ENCODE measurements at places on chromosomes 6 and 20.
A peak's percentile ranks its signal among the peaks of the same experiment; 100 is the strongest.

GRCh38 chr6:7647504-7647903, 57.5 kb downstream of the SNRNP48 start:
- no peak for DNase-seq

GRCh38 chr20:40575851-40576250, 113.2 kb downstream of the MAFB start:
- no peak for DNase-seq

DNA sequence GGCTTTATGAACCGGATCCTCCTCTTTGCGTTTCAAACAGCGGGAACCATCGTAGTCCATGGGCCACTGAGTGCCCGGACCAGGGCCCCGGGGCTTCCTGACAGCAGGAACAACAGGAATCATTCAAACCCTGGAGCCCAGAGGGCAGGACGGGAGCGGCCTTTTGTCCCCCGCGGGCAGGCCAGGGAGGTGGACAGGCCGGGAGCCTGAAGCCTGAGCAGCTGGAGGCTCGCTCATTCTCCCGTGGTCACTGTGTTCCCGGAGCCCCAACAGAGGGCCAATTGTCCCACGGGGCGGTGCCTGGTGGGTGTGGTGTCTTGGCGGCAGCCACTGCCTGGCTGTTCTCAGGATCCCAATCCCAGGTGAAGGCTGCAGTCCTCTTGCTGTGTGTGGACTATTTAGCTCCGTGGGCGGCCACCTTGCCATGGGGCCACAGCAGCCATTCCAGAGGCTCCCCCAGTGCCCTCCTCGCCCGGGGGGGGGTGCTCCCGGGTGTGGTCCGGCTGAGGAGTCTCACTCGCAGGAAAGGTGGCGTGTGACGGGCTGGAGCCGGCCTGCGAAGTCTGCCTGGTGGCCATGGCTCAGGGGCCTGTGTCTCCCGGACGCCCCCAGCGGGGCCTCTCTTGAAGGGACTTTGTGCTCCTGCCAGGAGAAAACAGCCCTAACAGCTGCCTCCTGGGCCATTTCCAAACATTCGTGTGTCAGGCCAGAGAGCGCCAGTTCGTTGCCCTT, 77.2 kb upstream of the BHLHE23 start:
- DNase-seq = no peak

- DNase-seq = no peak
Observed at GRCh38 chr20:33250666-33251065, 14.9 kb downstream of the BPIFA1 start.

- DNase-seq = no peak
Observed at GRCh38 chr20:31739550-31739977, 474 bp downstream of the TPX2 start.

DNA sequence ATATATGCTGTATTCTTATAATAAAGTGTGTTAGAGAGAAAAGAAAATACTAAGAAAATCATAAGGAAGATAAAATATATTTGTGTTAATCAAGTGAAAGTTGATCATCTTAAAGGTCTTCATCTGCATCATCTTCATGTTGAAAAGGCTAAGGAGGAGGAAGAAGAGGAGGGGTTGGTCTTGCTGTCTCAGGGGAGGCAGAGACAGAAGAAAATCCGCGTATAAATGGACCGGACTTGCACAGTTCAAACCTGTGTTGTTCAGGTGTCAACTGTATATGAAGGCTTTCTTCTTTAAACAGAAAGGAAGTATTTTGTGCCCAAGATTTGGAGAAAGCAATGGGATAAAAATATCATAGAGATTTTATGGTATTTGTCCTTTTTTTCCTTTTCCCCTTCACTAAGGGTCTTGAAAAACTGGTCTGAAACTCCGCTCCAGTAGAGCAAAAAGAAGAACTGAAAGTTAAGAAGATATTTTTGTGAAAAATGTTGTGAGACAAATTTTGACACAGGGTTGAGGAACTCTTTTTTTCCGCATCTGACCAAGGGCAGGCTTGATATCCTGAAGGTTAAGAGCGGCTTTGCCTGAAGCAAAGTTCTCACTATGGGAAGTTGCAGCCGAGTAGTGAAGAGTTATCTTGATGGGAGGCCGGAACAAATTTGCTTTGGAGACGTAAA, 350.7 kb downstream of the LAMA2 start:
- no peak for DNase-seq

- no peak for DNase-seq
Observed at GRCh38 chr20:38203337-38203980, 38.4 kb upstream of the TGM2 start.

DNA sequence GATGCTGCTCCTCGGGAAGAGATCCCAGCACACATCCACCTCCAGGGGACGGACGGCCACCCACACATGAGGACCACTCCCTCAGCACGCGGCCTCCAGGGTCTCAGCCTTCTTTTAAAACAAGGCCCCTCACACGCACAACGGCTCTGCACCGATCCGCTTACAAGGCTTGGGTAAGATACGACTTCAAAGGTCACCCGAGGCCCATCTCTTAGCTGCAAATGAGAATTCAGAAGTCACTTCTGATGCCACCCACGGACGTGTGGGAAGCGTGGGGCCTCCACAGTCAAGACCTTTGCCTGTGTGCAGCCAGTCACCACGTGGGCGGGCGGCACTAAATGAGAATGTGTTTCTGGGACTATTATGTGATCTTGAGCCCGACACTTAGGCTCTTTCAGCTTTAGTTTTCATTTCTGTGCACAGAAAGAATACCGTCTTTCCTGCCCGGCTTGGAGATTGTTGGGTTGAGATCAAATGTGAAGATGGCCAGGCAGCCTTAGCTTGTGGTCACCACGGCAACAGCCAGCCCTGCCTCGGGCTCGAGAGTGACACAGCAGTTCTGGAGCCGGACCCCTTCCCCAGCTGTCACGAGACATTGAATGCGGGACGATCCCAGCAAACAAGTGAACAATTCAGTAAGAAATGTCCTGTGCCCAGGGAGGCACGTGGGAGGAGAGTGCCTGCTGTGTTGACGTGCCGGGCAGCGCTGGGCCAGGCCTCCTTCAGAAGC, 91.6 kb downstream of the RAMACL start:
- DNase-seq = peak; percentile 50

DNA sequence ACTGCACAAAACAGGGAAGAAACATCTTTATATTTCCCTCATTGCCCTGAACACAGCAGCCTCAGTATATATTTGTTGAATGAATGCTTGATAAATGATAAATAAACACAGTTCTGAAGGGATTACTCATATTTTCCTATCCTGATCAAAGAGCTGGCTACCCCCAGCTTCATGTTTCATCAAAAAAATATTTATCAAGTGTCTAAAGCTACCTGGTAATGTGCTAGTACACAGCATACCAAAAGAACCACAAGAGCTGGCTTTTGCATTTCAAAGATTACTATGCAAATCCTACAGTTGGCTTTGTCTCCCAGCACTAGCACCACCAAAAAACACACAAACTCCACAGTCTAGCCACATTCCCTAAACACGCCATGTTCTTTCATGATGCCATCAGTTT, 130.0 kb downstream of the BTBD9 start:
- DNase-seq = no peak

DNA sequence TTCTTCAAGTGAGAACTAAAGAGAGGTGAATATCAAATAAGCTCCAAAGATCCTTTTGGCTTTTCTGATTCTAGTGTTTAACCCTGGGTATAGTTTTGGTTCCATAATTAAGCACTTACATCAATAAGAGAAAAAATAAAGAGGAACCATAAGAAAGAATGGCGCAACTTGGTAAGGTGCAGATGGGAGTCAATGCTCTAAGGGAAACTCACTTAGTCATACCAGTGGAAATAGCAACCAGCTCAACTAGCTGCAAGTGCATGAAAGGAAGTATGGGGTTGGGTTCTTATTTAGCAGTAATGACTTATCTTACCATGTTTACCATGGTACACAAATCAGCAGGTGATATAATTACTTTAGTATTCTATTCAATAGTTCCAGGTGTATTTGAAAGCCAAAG, 296.5 kb upstream of the RUNX2 start:
- no peak for DNase-seq

GRCh38 chr6:71190809-71191208, 97.8 kb upstream of the OGFRL1 start:
- DNase-seq = no peak

DNA sequence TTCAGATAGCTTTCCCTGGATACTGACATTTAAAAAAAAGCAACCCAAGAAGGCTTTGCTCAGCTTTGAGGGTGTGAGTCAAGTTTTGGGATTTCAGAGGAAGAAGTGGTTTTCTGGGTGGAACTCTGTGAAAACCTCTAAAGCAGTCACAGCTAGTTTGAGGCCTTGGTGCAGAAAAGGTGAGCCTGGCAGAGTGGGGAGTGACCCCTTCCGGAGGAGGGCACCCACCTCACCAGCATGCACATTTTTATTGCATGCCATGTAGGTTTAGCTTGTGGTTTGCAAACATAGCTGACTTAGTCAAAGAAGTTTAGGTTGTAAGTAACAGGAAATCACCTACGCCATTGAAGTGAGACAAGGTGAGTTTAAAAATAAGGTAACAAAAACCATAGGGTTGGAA, 146.8 kb upstream of the PMEPA1 start:
- DNase-seq = no peak

- DNase-seq = no peak
Observed at GRCh38 chr20:23609486-23610109, 3.9 kb upstream of the CST9 start.

GRCh38 chr6:110048221-110048875, 70.2 kb downstream of the GPR6 start:
- no peak for DNase-seq

DNA sequence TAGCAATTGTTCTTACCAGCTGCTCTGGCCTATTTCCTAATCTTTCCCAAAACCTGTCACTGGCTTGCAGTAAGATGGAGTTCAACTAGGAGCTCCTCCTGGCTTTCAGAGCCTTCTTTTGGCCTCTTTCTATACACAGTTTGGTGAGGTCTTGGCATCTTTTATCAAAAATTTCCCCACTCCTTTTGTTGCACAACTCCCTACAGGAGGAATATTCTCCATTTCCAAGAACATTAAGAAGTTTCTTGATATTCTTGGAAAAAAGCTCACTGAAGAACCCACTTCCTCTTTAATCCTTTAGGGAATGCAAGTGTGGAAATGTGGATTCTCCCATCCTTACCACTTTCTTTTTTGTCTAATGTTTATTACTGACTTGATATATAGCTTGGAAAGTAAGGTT, 171.3 kb upstream of the KCNK16 start:
- DNase-seq = no peak

GRCh38 chr6:158892266-158892665, 73.1 kb upstream of the EZR start:
- no peak for DNase-seq

DNA sequence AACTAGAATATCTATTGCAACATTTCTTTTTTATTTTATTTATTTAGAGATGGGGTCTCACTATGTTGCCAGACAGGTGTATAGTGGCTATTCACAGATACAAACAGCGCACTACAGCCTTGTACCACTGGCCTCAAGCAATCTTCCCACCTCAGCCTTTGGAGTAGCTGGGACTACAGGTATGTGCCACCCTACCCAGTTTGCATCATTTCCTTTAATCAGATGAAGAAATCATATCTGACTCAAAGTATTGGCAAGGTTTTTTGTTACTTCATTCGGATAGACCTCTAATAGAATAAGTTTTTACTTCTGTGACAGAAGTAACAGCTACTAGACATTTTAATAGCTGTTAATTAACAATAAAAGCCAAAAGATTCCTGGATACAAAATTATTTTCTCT, 153.9 kb downstream of the CDK19 start:
- no peak for DNase-seq

DNA sequence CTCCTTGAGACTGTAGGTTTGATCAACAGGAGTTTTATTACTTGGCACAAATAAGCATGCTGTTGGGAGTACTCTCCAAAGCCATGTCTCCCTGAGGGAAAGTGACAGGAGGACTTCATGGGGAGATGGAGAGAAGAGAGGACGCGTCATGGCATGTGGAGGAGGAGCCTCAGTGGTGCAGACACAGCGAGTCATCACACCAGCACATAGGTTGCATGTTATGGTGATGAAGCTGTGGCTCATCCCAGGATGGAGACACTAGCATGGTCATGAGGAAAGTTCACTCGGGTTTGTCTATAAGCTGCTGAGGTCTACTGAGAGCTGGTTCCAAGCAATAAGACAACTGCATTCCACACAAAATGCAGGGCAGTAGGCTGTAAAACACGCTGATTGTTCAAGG, 13.2 kb upstream of the SSTR4 start:
- no peak for DNase-seq

All from activated CD4-positive, alpha-beta T cell treated with anti-CD3 and anti-CD28 coated beads, Interleukin-2, amount 50 U/mL, for 4 hours (primary cell).